GM23338 (cell line): ENCODE measurements at places on chromosomes 7 and 10.

DNA sequence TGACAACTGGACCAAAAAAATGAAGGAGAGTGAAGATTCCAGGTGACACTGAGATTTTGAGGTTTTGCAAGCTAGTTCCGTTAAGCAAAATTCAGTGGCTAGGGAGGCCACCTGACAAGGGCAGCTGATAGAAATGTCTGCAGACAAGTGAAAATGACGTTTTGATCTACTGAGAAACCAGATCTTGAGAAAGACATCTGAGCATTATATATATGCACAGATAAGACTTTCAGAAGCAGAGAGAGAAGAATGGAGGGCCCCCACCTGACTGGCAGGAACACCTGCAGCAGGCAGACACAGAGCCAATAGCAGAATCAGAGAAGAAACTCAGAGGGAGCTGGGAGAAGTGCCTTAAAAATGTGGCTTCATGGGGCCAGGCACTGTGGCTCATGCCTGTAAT is 76.1 kb upstream of the LRGUK start:
- DNase-seq: no peak

GRCh38 chr10:69668721-69669120 is 38.7 kb downstream of the FAM241B start:
- no peak for DNase-seq

GRCh38 chr10:29533696-29534285 is 101.0 kb downstream of the SVIL start:
- no peak for DNase-seq

DNA sequence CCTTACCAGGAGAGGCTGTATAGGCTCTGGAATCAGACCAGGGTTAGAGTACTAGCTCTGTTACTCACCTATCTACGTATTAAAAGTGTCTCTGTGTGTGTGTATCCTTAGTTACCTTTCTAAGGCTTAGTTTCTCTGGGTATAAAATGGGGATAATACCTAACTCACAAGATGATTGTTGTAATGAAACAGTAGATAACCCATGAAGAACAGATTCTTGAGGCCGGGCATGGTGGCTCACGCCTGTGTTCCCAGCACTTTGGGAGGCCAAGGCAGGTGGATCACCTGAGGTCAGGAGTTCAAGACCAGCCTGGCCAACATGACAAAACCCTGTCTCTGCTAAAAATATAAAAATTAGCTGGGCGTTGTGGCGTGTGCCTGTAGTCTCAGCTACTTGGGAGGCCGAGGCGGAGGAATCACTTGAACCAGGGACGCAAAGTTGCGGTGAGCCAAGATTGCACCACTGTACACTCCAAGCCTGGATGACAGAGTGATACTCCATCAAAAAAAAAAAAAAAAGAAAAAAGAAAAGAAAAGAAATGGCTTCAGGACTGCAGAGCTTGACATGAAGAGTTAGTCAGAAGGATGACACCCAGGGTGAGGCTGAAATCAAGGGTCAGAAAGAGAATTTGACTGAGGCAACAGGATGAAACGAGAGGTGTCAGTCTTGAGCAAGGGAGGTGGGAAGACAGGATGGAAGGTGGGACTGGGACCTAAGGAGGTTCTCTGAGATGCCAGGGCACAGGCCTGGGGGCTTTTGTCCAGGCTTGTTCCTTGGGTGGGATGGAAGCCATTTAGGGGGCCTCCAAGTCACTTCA is 33.4 kb downstream of the PRKAR2B start:
- no peak for DNase-seq

DNA sequence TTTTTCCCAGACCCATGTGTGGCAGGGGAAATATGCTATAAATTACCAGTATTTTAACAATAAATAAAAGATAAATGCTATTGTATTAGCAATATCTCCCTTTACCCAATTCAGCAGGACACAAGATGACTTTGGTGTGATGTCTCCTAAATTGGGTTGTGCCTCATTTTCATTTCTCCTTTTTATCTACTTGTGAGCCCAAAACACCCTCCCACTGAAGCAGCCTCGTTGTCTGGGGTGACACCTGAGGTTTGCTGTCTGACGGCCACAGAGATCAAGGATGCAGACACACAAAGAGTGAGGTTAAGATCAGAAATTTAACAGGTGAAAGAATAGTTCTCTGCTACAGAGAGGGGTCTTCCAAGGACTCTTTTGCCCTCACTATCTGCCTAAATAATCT is 27.1 kb upstream of the CC2D2B start:
- no peak for DNase-seq

- DNase-seq: no peak
These were observed 44.7 kb downstream of the ABLIM1 start for GRCh38 chr10:114613237-114613979.

DNA sequence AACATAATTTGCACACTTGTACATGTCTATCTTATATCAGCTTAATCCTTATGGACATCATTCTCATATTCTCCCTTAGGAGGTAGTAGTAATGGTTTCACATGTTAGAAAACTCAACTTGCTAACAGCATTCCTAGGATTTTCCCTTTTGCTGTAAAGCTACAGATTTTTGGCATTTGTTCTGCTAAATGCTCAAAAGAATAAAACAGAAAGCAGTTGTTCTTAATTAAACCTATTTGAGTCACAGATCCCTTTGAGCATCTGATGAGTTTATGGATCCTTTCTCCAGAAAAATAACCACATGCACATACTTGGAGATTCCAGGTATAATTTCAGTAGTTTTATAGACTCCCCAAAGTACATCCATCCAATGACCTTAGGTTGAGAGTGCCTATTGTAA is 122.9 kb upstream of the BET1 start:
- no peak for DNase-seq

DNA sequence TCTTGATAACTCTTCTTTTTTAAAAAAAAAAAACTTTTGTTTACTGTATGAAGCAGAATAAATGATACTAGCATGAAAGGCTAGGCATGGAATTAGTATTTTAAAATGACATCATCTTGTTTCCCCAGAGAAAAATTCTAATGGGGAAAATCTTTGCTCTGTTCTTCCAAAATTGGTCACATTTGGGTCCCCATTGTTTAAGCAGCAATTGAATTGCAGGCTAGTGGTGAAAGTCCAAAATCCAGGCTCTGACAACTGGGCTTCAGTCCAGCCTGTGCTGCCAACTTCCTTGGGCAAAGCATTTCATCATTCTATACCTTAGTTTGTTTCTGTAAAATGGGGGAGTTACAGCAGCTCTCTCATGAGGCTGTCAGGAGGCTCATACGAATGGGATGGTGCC is 726.4 kb downstream of the KCNMA1 start:
- DNase-seq: no peak

- DNase-seq: no peak
These were observed 64.6 kb downstream of the GRID1 start for GRCh38 chr10:86301971-86302370.

DNA sequence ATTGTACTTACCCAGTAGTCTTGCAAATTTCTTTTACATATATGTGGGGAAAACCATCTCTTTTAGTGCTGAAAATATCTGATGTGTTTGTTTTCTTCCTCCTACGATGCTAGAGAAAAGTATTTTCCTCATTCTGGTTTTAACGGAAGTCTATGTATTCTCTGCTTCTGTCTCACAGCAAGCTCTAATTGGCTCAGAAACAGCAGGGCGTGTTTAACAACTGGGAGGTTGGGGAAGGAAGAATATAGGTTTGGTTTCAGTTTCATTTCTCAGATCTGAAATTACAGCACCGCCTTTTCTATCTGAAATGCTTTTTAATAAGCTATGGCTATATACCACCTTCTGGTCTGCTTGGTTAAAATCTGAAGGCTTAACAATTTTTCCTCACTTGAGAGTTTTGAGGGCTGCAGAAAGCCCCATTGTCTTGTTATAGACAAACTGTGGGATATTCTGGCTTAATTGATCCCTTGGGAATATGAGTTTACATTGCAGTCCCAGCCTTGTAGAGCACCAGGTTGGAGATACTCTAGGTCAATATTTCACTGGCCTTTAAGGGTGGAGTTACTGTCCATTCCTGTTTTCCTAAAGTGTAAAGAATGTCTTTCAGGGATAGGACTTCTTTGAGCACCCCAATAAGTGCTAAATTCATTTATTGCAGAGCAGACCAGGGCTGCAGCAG is at the start of gene SAMD9:
Gene SAMD9, minus strand, starts transcription at position 128 of the 679 bp plus-strand sequence. CDS start 11,882 bp downstream, outside the sequence.
- peak; percentile 28 for DNase-seq

- no peak for DNase-seq
These were observed 95.6 kb downstream of the SNX13 start for GRCh38 chr7:17844514-17845196.

- DNase-seq: no peak
These were observed 746.8 kb downstream of the GRID1 start for GRCh38 chr10:85619832-85620231.

DNA sequence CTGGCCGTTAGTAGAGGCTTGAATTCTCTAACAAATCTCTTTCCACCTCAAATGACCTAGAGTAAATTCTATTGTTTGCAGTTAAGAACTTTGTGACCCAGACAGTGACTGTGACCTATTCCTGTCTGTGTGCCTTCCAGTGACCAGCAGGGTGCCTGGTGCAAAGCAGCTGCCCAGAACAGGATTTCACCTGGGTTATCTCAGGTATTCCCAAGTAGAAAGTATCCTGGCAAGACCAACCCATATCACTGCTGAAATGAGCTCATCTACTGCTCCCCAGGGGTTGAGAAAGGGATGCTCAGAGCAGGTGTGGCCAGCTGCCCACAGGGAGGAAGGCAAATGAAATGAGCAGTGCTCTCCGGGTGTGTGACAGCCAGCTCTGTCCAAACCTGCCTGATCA is 2.1 kb upstream of the MSMB start:
- peak; percentile 10 for DNase-seq

- DNase-seq: no peak
These were observed 48.9 kb upstream of the GJD4 start for GRCh38 chr10:35555962-35556930.

- DNase-seq: peak; percentile 92
These were observed 28.3 kb upstream of the WDFY4 start for GRCh38 chr10:48656241-48656913.

DNA sequence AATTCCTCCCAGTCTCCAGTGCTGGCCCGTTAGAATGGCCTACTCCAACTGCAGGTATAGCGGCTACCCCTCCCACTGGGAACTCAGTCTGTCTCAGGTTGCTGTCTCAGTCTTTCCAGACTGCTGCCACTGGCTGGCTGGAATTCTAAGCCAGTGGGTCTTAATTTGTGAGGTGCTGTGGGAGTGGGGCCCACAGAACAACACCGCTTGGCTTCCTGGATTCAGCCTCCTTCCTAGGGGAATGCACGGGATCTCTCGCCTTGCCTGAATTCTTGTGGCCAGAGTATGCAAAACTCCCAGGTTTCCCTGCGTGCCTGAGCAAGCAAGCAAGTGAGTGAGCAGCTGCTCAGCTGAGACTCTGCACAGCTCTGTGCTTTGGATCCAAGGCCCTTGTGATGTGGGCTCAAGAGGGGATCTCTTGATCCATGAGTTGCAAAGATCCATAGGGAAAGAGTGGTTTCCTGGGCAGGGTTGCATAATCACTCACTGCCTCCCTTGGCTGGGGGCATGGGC is 41.5 kb upstream of the GPR141 start:
- no peak for DNase-seq
